ENCODE measurements at places on chromosomes 3 and 15.

DNA sequence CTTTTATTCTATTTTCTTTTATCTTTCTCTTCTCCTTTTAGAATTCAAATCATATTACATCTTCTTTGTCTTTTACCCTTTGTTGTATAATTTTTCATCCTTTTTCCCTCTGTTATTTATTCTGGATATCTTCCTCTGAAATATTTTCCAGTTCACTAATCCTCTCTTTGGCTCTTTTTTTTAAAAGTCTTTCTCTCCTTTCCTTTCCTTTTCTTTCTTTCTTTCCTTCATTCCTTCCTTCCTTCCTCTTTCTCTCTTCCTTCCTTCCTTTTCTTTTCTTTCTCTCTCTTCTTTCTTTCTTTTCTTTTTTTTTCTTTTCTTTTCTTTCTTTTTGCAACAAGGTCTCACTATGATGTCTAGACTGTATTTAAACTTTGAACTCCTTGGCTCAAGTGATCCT lies 9.3 kb downstream of the SUSD5 start:
- no peak for DNase-seq

DNA sequence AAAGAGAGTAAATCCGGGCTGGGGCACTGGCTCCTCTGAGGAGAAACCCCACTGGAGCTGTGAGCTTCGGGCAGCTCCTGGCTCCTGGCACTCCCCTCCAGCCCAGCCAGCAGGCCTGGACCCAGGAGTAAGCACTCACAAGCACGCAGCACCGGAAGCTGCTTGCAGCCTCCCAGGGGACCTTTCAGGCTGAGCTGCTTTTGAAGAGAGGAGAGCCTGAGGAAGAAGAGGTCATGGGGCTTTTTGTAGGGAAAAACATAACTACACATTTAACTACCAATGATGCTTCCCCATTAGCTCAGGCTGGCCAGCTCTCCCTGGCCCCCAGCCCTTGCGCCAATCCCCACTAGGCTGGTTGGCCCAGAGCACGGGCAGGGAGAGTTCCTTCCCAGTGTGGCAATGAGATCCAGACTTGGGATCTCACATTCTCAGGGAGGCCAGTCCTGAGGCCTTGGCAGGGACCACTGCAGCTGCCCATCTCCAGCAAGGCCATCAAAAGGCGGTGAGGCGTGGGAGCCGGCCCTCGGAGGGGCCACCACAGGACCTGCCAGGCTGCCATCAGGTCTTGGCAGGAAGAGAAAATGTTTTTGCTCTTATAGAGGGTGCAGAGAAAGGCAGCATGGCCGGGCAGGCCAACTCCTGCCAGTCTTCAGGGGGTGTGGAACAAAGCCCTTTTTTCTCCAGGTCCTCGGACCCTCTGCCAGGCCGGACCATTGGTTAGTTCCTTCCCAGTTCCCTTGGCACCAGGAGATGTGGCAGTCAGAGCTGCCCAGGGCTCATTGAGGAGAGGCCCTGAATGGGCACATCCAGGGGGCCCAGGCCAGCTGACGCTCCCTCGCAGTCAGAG lies 41.5 kb upstream of the MFGE8 start:
- no peak for DNase-seq

- no peak for DNase-seq
Measured at GRCh38 chr3:128054367-128054766, 2.1 kb downstream of the SEC61A1 start.

DNA sequence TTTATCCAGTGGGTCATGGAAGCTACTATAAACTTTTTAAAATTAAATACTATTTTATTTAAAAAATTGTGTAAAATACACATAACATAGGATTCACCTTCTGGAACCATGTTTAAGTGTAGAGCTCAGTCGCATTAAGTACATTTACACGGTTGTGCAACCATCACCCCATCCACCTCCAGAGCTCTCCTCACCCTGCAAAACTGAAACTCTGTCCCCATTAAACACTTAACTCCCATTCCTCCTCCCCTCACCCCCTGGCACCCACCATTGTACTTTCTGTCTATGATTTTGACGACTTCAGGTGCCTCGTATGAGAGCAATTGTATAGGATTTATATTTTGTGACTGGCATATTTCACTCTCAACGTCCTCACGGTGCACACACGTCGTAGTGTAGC lies 70.7 kb downstream of the APBA2 start:
- no peak for DNase-seq

DNA sequence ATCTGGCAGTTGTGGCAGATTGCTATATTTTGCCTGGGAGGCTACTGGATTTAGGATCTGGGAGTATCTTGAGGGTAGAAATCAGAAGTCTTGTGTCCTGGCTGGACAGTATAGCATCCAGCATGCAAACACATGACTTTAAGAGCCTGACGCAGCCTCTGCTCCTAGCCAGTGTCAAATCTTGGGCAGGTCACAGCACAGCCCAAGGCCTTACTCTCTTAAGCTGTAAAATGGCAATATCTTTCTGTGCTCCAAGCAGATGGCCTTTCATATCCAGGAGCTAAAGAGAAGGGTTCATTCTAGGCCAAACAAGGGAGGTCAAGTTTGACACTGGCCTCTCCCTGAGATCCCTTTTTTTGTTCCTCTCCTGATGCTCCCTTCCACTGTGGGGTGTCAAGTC lies 19.8 kb upstream of the RAD18 start:
- DNase-seq = no peak

DNA sequence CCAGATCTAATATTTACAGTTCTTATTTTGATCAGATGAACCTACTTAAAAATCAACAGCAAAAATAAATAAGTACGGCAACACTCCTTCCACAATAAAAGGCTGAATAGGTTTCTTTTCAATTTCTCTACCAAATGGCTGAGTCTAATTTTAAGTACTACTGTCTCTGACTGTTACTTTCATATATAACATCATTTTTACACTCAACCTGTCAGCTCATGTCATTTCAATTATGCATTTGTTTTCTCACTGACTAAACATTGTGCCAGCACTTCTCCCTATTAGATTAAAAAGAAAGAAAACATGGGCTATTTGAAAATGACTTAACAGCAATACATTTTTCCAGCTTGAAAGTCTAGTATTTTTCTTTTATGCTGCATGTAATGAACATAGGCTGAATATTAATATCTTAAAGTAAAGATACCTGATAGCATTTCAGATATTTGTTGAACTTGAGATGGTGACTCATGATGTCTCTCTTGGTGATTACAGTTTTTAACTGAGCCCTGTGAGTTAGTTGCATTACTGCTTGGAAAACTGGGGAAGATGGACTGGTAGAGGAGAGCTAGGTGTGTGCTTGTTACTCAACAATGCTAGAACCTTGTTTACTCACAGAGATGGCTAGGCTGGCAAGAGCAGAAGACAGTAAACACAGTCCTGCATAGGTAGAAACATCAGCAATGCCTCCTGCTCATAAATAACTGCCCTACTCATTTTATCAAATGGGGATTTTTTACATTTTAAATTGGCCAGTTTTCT lies 73.9 kb downstream of the PEX5L start:
- no peak for DNase-seq

DNA sequence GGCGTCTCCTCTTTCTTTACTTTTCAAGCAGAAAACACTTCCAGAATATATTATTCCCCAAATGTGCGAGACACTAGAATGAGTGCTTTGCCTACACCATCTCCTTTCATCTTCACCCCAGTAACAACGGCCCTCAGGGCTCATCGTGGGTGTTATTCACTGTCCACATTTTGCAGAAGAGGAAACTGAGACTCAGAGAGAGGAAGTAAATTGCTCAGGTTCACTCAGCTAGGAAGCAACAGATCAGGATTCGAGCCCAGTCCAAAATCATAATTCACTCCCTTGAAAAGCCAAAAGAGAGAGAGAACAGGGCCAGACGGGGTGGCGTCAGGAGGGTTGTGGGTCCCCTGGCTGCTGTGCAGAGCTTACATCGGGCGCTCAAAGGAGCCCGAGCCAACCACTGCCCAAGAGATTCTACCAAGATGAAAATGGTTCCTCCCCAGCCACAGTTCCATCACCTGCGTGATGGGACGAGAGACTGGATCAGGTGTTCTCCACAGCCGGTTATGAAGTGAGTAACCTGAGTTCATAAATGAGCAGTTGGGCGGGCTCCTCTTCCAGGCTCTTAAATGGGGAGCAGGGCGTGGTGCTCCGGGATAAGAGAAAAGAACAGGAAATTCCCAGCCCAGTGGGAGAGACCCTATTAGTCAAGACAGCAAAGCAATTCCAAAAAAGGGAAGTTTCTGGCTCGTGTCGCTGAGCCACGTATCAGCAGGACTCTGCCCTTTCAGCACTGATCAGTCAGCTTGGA lies 48.6 kb upstream of the FLNB start:
- DNase-seq = no peak

DNA sequence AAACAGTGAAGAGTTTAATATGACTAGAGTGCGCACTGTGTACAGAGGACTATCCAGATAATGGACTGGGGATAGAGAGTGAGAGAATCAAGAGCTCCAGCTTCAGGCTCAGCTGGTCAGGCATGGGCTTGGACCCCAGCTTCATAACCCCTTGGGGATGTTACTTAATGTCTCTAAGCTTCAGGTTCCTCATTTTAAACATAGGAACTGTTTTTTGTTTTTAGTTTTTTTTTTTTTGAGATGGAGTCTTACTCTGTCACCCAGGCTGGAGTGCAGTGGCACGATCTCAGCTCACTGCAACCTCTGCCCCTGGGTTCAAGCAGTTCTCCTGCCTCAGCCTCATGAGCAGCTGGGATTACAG lies 9.9 kb upstream of the BRPF1 start:
- no peak for DNase-seq

- peak; percentile 38 for DNase-seq
Measured at GRCh38 chr15:41870689-41871081, 23.2 kb downstream of the SPTBN5 start.

GRCh38 chr15:48859426-48859825 lies 18.5 kb upstream of the EID1 start:
- DNase-seq = no peak

DNA sequence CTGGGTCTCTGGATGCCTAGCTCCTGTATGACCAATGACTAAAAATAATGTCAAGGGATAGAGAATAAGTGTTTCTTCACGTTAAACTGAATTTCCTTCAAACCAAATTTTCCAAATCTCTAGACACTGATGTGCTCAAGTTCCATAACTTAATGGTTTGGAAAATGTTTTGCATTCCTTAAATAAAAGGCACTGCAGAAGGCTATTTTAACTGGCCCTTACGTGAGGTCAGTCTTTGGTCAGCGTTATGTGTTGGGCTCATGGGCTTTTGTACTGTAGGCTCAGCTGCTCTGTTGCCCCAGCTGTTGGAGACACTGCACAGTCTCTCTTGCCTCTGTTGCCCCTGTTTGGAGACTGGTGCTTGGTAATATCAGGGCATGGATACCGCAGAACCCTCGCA lies 188.5 kb downstream of the TPRG1 start:
- no peak for DNase-seq

- no peak for DNase-seq
Measured at GRCh38 chr3:66934725-66935124, 63.4 kb upstream of the KBTBD8 start.

DNA sequence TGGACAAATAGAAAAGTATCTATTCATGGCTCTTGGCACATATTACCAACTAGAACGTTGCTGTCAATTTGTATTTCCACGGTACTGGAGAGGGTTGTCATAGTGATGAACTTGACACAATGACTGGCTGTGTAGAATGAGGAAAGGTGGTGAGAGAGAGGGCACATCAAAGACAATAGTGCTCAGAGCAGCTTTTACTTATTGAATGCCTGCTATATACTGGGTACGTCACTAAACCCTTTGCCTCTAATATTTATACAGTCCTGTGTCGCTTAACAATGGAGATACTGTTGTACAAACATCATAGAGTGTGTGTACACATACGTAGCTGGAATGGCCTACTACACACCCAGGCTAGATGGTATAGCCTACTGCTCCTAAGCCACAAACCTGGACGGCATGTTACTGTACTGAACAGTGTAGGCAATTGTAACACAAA lies 8.3 kb downstream of the TMPRSS7 start:
- DNase-seq = no peak

GRCh38 chr3:187084580-187084979 lies 54.7 kb downstream of the RPL39L start:
- DNase-seq = no peak

- no peak for DNase-seq
Measured at GRCh38 chr3:178369006-178369405, 167.2 kb upstream of the KCNMB2 start.

DNA sequence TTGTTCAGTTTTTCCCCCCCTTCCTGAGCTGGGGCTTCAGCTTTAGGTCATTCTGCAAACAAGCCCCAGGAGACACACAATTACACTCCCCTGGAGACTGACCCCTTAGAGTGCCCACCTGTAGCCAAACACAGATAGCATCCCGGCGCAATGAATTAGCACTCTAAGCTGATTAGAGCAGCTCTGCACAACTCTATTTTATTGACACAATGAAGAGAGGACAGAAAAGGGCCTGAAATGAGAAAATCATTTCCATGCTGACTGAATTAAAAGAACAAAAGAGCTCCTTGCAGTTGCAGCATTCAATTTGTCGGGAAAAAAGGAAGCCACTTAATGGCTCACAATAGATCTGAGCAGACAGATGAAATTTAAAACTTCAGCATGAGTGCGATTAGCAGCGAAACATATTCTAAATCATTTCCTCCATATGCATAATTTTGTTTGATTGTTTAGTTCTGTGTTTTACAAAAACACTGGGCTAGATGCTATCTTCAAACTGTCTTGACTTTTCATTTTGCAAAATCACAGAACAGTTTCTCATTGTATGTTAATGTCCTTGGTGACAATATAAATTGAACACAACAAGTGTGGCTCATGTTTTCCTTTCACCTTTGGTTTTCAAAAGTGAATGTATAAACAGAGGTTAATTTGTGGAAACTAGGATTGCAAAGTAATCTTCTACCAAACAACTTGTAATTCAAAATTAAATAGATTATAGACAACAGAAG lies 308.6 kb downstream of the MECOM start:
- DNase-seq = no peak

- DNase-seq = no peak
Measured at GRCh38 chr3:149271669-149272068, 50.0 kb upstream of the CP start.

DNA sequence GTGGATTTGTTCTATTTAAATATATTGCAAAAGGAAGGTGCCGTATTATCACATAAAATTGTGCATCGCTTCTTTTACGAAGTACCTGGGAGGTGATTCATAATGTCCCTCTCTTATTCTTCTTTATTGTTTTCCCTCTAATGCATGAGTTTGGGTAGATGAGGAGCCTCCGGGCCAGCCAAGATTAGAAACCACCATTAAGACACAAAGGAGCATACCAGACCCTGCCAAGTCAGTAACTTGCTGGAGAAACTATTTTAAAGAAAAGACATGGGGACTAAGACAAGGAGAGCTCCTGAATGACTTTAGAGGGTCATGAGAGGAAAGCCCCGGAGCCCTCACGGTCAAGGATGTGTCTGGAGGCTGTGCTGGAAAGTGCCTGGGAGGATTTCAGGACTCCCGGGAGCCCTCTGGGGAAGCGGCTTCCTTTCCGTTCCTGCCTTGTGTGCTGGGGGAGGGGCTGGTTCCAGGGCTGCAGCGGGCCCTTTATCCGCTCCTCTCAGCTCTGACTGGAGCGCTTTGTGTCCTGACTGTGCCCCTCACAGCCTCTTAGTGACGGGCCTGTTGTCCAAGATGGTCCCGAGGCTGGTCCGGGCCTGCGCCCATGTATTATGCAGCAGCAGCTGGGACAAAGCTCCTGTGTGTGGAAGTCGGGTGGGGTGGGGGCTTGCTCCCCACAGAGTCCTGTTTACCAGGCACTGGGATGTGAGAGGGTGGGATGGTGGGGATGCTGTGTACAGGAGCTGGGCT lies 35.7 kb downstream of the CORO2B start:
- no peak for DNase-seq
